ENCODE measurements at places on chromosomes 11 and 22. TPM values are rescaled to one million over a fixed set of nuclear protein-coding genes. Genes with fewer than 3 reads are reported as not detected.

DNA sequence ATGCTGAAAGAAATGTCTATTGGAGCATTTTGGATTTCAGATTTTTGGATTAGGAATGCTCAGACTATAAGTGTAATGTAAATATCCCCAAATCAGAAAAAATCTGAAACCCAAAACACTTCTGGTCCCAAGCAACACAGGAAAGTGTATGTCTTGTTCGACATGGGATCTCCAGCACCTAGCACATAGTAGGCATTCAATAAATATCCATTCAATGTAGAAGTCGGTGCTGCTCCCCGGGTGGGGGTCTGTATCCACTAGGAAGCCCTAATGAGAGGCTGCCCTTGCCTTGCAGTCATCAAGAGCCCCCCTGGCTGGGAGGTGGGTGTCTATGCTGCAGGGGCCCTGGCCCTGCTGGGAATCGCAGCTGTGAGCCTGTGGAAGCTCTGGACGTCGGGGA is 11.4 kb downstream of the SYT12 start:
- H3K27me3 ChIP-seq = no peaks in the 10 kb centered on the region
- H3K27ac ChIP-seq = no peak overlapping the region
- no peak for DNase-seq
- no peak overlapping the region for H3K4me3 ChIP-seq

DNA sequence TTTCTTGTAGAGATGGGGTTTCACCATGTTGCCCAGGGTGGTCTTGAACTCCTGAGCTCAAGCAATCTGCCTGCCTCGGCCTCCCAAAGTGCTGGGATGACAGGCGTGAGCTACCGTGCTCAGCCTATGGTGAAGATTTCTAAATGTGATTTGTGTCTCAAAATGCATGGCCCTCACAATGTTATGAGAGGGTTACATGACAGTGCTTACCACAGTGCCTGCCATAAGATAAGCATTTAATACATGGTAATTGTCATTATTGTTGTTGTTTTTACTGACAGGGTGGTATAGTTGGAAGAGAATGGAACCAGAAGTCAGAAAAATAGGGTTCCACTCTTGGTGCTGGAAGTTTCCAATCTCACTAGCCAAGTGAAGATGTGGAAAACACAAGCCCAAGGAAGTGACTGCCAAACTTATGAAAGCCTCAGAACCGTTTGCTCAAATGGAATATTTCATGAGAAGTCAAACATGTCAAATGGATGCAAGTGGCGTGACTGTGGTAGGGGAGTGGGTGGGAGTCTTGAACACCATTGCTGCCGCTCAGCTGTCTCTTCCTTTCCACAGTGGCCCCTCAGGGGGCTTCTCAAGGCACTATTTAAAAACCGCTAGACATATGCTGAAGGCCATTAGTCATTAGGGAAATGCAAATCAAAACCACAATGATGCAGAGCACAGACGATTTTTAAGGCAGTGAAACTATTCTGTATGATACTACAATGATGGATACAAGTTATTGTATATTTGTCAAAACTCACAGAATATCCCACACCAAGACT is 29.1 kb upstream of the LMO2 start:
- no peak for DNase-seq
- H3K4me3 ChIP-seq = no peak overlapping the region
- H3K36me3 ChIP-seq = no peaks in the 10 kb centered on the region
- H3K4me1 ChIP-seq = no peaks in the 10 kb centered on the region
- H3K27ac ChIP-seq = no peak overlapping the region

GRCh38 chr22:46044621-46045458 is 67.9 kb upstream of the WNT7B start:
- H3K36me3 ChIP-seq = peaks cover 2% of the 10 kb centered on the region
- H3K27ac ChIP-seq = peak overlapping the region; percentile 70
- no peak for DNase-seq
- H3K27me3 ChIP-seq = no peaks in the 10 kb centered on the region

DNA sequence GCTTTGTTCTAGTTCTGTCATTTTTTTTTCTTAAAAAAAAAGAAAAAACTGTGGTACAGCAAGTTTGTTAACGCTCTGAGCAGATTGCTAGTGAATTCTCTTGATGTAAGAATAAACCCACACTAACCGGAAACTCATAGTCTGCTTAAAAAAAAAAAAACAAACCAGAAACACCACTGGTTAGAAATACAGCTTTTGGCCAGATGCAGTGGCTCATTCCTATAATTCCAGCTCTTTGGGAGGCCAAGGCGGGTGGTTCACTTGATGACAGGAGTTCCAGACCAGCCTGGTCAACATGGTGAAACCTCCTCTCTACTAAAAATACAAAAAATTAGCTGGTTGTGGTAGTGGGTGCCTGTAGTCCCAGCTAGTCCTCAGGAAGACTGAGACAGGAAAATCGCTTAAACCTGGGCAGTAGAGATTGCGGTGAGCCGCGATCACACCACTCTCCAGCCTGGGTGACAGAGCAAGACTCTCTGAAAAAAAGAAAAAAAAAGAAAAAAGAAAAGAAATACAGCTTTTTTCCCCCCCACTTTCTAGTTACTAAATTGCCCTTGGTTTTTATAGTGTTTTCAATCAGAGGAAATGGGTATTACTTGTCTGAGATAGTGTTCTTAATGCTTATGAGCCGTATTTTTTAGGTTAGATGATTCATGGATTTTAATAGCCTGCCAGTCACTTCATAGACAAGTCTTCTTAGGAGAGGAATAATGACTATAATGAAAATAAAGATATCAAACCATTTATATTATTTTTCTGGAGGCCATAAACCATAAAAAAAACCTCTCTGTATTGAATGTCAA is 222.8 kb downstream of the DDX10 start:
- H3K27ac ChIP-seq = no peak overlapping the region
- no peaks in the 10 kb centered on the region for H3K36me3 ChIP-seq
- H3K4me3 ChIP-seq = no peak overlapping the region
- no peaks in the 10 kb centered on the region for H3K27me3 ChIP-seq

GRCh38 chr11:80412604-80413003 is 971.8 kb upstream of the TENM4 start:
- DNase-seq = no peak
- H3K4me1 ChIP-seq = no peaks in the 10 kb centered on the region
- H3K27ac ChIP-seq = no peak overlapping the region
- H3K36me3 ChIP-seq = no peaks in the 10 kb centered on the region
- no peak overlapping the region for H3K4me3 ChIP-seq
- no peaks in the 10 kb centered on the region for H3K27me3 ChIP-seq

GRCh38 chr11:101867951-101868350 is 46.9 kb upstream of the CEP126 start:
- no peaks in the 10 kb centered on the region for H3K27me3 ChIP-seq
- H3K4me3 ChIP-seq = no peak overlapping the region
- peaks cover 14% of the 10 kb centered on the region for H3K4me1 ChIP-seq
- no peak overlapping the region for H3K27ac ChIP-seq
- no peaks in the 10 kb centered on the region for H3K36me3 ChIP-seq

DNA sequence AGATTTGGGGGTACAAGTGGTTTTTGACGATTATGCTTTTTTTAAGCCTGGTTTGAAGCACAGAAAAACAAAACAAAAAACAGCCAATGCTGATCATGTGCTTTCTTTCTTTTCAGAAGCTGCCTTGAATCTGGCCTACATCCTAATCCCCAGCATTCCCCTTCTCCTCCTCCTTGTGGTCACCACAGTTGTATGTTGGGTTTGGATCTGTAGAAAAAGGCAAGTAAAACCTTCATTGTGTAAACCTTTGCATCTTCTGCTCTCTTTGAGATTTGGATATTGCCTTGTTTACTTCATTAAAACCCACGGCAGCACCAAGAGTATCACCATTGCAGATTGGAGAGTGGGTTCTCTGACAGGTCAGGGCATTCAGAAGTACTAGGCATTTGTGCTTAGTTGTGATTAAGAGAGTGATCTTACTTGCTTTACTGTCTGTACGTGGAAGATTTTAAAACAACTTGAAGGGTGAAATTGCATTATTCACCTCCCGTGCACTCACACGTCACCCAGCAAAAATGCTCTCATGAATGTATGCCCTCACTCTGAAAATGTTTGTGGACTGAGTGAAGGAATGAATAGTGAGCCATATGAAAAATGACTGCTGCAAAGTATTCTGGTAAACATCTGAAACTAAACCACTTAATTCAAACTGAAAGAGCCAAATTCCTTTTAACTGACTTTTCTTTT is 17.0 kb downstream of the LAYN start:
- no peaks in the 10 kb centered on the region for H3K27me3 ChIP-seq
- peaks cover 32% of the 10 kb centered on the region for H3K36me3 ChIP-seq
- H3K27ac ChIP-seq = peak overlapping the region; percentile 100
- H3K4me1 ChIP-seq = peaks cover 47% of the 10 kb centered on the region
- H3K4me3 ChIP-seq = no peak overlapping the region
- DNase-seq = peak; percentile 99

- H3K4me1 ChIP-seq = peaks cover 2% of the 10 kb centered on the region
- no peaks in the 10 kb centered on the region for H3K36me3 ChIP-seq
- H3K27ac ChIP-seq = no peak overlapping the region
- no peak for DNase-seq
- peak overlapping the region; percentile 34 for H3K4me3 ChIP-seq
Observed at GRCh38 chr11:44305470-44306051, 4.4 kb downstream of the ALX4 start.

DNA sequence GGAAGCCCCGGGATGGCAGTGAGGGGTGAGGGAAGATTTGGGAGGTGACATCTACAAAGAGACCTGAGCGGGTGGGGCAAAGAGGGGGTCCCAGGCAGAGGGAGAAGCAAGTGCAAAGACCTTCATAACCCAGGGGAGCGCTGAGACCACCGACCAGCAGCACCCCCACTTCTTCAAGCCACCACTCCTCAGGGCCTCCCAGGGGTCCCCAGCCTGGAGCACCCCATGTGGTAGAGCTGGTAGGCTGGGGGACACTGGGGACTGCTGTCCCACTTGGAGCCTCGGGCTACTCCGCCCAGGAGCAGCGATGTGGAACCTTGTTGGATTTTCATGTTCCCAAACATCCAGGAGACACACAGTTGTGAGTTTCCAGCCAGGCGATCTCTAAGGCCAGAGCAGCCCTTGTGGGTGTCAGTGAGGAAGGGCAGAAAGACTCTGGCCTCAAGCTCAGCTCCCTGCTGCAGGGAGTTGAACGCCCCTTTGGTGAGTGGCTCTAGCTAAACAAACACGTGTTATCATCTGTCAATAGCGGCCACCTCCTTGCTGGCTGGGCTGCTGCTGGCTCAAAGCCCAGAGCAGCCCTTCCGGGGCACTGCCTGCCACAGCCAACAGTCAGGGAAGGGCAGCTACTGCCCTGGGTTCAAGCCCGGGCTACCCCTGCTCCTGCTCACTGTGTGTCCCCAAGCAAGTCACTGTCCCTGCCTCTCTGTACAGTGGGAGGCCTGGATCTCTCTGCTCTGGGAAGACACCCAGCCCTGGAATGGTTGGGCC is 25.7 kb upstream of the CHKA start:
- peaks cover 4% of the 10 kb centered on the region for H3K4me1 ChIP-seq
- H3K27me3 ChIP-seq = no peaks in the 10 kb centered on the region
- no peak overlapping the region for H3K27ac ChIP-seq
- DNase-seq = peak; percentile 50
- H3K36me3 ChIP-seq = no peaks in the 10 kb centered on the region
- no peak overlapping the region for H3K4me3 ChIP-seq

DNA sequence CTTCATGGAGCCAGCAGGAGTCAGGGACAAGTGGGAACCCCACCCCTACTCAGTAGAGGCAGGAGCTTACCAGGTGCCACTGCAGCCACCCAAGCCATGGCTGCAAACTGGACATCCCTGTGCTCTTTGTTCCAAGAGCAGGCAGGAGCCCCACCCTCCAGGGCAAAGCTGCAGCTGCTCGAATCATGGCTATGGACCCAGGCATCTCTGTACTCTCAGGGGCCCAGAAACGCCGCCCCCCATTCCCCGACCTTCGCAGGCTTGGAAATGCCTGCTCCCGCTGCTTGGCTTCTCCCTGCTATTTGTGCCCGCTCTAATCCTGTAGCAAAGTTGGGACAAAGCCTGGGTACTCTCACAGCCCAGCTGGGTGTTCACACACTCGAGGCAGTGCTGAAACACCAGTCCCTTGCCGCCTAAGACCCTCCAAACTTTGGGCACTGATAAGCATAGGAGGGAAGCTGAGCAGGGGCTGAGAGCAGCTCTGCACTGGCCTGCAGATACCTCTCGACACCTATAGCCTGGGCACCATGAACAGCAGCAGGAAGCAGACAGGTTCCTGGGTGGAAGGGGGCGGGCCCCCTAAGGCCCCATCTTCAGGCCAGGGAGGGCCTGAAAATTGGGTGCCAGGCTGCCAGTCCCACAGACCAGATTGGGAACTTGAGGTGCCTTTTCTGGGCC is 402.4 kb downstream of the LRRC4C start:
- no peak overlapping the region for H3K27ac ChIP-seq
- DNase-seq = no peak
- no peaks in the 10 kb centered on the region for H3K4me1 ChIP-seq
- no peaks in the 10 kb centered on the region for H3K36me3 ChIP-seq

- DNase-seq = peak; percentile 95
- no peaks in the 10 kb centered on the region for H3K36me3 ChIP-seq
- peak overlapping the region; percentile 92 for H3K27ac ChIP-seq
- H3K4me3 ChIP-seq = no peak overlapping the region
- no peaks in the 10 kb centered on the region for H3K27me3 ChIP-seq
Observed at GRCh38 chr11:2825889-2826678, 59.5 kb downstream of the CDKN1C start.

DNA sequence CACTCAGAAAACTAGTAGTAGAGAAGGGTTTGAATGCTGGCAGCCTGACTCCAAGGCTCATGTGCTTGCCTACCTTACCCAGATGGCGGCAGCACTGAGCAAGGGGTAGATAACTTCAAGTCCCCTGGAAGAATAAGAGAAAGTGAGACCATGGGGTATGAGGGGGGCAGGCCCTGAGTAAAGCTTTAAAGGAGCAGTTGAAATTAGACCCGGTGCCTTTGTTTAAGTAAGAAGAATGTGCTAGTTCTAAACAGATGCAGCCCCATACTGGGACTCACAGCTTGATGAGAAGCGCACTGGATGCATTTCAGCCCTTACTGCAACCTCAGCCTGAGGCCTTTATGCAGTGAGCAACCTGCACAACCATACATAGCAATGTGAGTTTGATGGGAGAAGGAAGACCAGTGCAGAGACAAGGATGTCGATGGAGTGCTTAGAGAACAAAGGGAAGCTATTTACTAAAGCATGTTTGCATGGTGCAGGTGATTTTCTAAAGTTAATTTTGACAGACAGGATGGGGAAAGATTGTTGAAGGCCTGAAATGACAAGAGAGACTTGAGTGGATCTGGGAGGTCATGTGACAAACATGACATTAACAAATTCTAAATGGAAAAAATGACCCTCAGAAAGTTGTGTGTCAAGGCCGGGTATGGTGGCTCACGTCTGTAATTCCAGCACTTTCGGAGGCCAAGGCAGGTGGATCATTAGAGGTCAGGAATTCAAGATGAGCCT is 27.1 kb upstream of the TMA7B start:
- H3K4me3 ChIP-seq = no peak overlapping the region
- DNase-seq = no peak
- H3K27ac ChIP-seq = no peak overlapping the region
- no peaks in the 10 kb centered on the region for H3K4me1 ChIP-seq
- H3K27me3 ChIP-seq = peaks cover 68% of the 10 kb centered on the region
- H3K36me3 ChIP-seq = no peaks in the 10 kb centered on the region

GRCh38 chr11:105181100-105181499 is 41.5 kb upstream of the CARD18 start:
- H3K27ac ChIP-seq = no peak overlapping the region
- H3K4me1 ChIP-seq = peaks cover 5% of the 10 kb centered on the region
- peak; percentile 76 for DNase-seq
- H3K36me3 ChIP-seq = no peaks in the 10 kb centered on the region
- no peak overlapping the region for H3K4me3 ChIP-seq
- no peaks in the 10 kb centered on the region for H3K27me3 ChIP-seq

CHRNA10 gene
- total RNA-seq = under 0.01 TPM

PKNOX2 gene
- total RNA-seq = 1.1 TPM

ABCG4 gene
- under 0.01 TPM for total RNA-seq

KCNE3 gene
- total RNA-seq = 0.18 TPM

SEPTIN5 gene
- total RNA-seq = 16.8 TPM

ARRB1 gene
- 13.1 TPM for total RNA-seq

PTPRJ gene
- 14.9 TPM for total RNA-seq

VSIG10L2 gene
- not detected for total RNA-seq

KCNK7 gene
- not detected for total RNA-seq
